ENCODE measurements at places on chromosomes 6 and 20.

DNA sequence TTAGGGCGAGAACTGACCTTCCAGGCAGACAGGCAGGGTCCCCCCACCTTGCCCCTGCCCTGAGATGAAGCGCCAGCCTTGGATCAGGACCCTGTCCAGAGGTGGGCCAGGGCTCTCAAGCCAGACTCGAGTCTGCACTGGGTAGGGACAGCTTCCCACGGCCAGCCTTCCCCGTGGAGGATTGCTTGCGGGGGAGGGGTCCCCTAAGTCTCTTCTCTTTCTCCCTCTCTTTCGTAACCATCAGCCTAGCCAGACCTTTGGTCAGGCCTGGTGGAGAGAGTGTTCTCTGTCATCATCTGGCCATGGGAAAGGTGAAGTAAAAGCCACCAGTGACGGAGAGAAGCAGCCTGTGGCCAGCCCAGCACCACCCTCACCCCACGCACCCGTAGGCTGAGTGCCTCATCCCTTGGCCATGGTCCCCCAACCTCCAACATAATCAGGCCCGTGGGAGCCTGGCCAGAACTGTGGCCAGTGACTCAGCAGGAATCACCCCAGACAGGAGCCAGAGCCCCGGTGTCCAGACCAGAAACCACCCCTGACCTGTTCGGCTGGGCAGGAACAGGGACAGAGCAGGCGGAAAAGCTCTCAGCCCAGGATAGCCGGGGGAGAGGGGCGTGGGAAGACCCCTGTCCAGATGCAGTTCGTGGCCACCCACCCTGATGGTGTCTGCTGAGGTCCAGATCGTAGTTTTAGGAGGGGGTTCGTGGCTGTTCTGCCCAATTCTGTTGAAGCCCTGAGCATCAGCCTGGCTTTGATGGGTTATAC lies 47.1 kb downstream of the SNAI1 start:
- DNase-seq: peak; percentile 58

DNA sequence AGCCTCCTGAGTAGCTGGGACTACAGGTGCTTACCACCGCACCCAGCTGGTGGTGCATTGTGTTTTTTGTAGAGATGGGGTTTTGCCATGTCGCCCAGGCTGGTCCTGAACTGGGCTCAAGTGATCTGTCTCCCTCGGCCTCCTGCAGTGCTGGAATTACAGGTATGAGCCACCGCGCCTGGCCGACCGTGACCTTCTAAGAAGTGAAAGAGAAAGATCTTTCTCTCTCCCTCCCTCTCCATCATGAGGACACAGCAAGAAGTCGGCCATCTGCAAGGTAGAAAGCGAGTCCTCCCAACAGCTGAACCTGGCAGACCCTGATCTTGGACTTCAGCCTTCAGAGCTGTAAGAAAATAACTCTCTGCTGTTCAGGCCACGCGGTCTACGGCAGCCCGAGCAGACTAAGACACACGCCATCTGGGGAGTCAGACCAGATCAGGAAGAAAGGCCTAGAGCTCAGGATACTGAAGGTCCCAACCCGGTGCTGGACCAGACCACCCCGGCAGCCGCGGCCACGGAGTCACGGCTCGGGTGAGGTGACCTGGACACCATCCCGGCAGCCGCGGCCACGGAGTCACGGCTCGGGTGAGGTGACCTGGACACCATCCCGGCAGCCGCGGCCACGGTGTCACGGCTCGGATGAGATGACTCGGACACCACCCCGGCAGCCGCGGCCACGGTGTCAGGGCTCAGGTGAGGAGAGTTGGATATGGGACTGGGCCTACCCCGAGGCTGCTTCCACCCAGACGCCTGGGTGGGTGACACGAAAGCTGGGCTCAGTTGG lies 9.6 kb downstream of the GMEB2 start:
- no peak for DNase-seq

DNA sequence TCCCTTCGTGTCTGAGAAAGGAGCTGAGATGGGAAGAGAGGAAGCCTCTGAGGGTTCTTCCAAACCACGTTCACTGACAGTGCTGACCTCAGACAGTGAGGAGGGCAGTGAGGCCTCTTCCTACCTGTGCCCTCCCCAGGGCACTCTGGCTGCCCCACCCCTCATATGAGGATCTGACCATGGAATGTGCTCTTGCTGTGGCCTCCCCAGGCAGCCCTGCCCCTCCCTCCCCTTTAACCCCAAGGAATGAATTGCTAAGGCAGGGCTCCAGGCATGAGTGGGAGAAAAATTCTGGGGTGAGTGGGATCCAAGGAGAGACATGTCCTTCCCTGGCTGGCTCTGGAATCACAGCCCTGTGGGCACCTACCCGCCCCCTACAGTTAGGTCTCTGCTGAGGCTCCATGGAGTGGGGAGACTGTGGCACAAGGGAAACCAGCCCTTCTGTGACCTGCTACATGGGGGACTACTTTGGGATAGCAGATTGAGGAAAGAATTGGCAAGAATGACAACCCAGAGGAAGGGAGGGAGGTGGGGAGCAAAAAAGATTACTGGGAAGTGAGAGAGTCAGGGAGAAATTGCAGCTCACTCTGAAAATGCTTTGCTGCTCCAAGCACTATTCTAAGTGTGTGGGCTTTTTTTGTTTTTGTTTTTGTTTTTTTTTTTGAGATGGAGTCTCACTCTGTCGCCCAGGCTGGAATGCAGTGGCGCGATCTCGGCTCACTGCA lies 29.4 kb downstream of the TNXB start:
- DNase-seq: no peak

GRCh38 chr20:50312002-50312681 lies 121.5 kb downstream of the CEBPB start:
- DNase-seq: no peak

DNA sequence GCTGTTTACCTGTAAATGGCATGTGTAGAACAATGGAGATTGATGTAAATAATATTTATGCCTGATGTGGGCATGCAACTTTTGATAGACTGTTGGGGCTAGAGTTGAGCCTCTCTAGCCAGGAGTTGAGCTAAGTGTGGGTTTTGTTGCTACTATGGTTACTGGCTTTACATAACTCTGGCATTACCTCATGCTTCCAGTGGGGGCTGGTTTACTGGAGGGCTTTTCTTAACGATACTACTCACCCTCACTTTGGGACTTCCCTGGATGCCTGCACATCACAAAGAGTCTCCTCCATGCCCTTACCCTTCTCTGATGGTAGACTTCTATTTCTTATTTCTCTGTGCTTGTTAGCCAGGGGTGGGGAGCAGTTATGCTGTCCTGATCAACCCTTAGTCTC lies 524.6 kb upstream of the CDH4 start:
- DNase-seq: no peak

Data from Calu3 (cell line).